SHP77 (cell line): ENCODE measurements at places on chromosomes 6 and 20.
A peak's percentile ranks its signal among the peaks of the same experiment; 100 is the strongest.

DNA sequence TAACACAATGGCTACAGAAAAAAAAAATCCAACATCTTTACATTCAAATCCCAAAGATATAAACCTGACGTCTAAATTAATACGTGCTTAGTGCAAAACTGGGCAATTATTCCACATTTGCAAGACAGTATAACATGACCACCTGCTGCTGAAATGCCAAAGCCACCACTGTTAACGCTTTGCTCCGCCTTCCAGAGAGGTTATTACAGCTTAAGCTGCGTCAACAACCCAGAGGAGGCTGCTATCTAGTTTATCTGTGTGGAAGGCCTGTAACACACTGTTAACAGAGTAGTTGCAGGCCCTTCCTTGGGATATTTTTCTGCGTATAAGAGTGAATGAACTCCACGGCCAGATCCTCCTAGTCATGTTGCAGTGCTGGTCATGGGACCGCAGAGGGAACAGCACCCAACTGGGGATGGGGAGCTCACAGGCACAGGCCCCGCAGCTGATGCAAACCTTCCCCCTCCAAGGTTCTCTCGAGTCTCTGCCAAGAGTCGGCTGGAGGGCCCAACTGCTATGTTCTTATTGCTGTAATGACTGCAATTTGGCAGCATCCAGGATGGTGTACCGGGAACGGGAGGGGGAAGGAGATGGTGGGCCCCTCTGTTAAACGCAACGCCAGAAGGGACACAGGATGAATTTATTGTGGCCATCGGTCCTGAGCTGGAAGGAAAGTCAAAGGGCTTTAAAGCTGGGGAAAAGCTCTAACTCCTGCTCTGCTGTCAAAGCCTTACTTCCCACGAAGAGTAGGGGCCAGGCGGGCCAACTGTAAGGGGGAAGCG is 993 bp upstream of the NCOA7 start:
- peak; percentile 59 for DNase-seq

DNA sequence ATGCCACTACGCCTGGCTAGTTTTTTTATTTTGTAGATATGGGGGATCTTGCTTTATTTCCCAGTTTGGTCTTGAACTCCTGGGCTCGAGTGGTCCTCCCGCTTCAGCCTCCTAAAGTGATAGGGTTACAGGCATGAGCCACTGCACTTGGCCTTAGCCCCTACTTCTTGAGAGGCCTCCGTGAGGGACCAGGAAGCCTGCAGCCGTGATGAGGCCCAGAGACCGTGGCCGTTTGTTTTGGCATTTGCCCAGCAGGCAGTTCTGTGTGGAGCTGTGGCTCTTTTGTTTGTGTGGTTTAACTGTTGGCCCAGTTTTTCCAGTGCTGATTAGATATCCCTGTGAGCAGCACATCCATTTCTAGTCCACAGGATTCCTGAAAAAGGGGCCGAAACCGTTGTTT is 39.8 kb downstream of the SRSF3 start:
- peak; percentile 34 for DNase-seq

GRCh38 chr6:170107606-170108222 is 183.2 kb downstream of the DLL1 start:
- no peak for DNase-seq

DNA sequence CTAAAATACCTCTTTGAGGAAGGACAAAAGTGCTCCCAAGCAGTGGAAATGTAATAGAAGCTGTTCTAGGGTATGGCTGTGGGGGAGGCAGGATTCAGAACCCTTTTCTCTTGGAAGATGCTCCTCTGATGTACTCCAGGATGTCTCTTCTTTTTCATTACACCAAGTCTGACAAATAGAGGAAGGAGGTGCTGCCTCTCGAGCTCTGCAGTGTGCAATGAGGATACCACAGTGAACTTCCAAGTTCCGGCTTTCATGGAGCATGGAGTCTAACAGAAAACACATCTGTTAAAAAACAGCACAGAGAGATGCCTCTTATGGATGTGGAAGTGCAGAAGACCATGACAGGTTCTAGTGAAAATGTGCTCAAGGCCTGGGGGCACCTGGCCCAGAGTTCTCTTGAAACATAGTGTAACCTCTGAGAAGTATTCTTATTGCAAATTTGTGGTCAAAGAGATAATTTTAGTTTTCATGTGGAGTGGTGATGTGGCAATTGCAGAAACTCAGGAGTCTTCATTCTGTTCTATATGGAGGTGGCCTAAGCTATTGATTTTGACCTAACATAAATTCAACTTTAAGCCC is 362.0 kb upstream of the CITED2 start:
- no peak for DNase-seq

DNA sequence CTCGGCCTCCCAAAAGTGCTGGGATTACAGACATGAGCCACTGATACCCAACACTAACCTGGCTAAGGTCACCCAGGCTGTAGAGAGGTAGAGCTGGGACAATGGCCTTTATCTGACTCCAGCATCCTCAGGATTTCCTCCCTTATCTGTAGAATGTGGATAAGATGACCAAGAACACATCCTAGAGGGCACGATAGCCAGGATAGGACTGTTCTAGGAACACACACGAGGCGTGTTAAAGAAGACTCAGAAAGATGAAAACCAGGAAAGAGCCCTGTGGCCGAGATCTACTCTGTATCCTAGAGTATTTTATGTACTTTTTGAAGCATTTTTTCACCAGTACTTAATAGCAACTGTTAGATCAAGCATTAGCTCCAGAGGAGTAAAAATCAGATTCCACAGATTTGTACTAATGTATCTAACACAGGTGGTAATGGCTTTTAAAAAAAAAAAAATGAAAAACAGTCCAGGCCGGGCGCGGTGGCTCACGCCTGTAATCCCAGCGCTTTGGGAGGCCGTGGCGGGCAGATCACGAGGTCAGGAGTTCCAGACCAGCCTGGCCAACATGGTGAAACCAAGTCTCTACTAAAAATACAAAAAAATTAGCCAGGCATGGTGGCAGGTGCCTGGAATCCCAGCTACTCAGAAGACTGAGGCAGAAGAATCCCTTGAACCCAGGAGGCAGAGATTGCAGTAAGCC is 17.3 kb downstream of the PPP1R10 start:
- DNase-seq = no peak

GRCh38 chr20:43695571-43695970 is 28.7 kb downstream of the MYBL2 start:
- no peak for DNase-seq

- no peak for DNase-seq
Observed at GRCh38 chr20:43985121-43985520, 70.5 kb downstream of the TOX2 start.

DNA sequence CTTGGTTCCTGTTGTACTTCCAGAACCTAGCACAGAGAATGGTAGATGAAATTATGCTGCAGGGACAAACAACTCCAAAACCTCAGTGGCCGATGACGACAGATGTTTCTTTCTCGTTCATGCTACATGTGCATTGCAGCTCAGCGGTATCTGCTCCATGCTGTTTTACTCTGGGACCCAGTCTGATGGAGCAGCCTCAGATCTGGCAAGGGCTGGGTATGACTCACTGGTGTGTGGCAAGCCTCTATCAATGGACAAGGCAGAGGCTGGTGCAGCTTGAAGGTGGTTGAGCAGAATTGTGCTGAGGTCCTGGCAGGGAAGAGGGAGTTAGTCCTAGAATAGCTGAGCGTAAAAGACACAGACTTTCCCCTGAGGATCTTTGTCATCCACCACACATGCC is 10.3 kb upstream of the BLCAP start:
- no peak for DNase-seq

- DNase-seq = peak; percentile 79
Observed at GRCh38 chr6:2209226-2209809, 36.1 kb downstream of the GMDS start.

GRCh38 chr6:154942770-154943169 is 52.3 kb upstream of the TIAM2 start:
- no peak for DNase-seq

DNA sequence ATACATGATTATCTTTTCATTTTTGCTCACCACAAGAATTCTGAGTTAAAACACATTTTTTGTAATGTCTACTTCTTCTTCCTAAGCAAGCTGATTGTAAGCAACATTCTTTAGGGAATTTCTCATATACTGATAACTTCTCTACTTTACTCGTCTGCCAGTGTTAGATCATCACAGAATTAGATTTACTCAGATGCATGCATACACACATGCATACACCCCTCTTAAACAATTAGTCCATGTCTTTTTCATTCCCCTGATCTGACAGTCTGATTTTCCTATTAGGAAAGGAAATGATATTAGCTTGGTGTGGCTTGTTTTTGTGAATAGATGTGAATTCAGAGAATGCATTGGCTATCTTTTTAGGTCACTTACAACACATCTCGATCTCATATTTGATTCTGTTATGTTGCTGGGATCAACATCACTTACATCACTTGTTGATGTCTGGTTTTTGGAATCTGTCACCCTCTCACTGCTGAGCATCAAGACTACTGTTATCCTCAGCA is 91.4 kb downstream of the FIG4 start:
- DNase-seq = no peak

GRCh38 chr20:60250251-60250650 is 292.0 kb downstream of the CDH26 start:
- no peak for DNase-seq

DNA sequence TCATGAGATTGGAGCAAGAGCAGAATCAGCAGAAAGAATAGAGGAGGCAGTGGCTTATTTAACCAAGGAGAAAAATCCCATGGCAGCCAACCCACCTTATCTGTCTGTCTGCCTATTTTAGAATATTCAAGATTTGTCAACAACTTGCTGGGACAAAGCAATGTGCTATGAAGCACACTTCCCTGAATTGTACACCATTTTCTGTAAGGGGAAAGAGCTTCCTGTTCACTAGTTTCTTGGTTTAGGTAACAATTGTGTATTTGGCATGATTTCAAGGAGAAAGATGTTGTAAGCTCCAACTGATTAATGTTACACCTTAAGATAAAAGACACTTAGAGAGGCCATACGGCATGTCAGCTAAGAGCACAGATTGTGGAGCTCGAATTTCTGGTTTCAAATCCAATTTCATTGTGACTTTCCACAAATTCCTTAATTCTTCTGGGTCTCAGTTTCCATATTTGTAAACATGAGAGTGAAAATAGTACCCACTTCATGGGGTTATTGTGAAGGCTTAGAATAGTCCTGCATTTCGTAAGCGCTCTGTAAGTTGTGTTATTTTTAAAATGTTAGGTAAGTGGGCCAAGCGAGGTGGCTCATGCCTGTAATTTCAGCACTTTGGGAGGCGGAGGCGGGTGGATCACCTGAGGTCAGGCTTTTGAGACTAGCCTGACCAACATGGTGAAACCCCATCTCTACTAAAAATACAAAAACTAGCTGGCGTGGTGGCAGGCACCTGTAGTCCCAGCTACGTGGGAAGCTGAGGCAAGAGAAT is 4.8 kb upstream of the MUC22 start:
- DNase-seq = no peak

DNA sequence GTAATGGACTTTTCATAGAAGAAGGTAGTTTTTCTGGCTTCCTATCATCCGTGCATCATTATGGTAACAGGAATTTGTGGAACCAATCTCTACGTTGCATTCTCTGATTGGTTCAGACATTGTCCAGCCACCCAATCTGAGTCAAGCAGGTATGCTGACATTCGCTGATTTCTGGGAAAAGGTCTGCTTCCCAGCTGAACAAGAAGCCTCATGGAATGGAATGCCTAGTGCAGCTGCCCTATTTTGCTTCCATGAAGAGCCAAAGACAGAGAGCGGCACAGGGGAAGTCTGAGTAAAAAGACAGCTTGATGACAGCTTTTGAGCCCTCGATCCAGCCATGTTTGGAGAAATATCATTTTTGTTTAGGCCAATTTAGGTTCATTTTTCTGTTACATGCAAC is 38.5 kb upstream of the TXLNB start:
- peak; percentile 19 for DNase-seq

GRCh38 chr20:63956664-63957003 is 418 bp upstream of the UCKL1 start:
- DNase-seq = no peak

GRCh38 chr6:44090465-44090864 is 36.8 kb downstream of the MRPL14 start:
- no peak for DNase-seq

GRCh38 chr20:46571418-46571817 is 21.0 kb upstream of the OCSTAMP start:
- no peak for DNase-seq

DNA sequence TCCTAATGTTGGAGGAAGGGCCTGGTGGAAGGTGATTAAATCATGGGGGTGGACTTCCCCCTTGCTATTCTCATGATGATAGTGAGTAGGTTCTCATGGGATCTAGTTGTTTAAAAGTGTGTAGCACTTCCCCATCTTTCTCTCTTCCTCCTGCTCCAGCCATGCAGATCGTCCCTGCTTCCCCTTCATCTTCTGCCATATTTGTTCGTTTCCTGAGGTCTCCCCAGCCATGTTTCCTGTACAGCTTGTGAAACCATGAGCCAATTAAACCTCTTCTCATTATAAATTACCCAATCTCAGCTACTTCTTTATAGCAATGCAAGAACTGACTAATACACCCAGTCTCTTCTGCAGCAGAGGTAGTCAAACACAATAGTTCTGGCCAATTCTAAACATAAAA is 5.4 kb downstream of the EPM2A start:
- DNase-seq = no peak

- DNase-seq = no peak
Observed at GRCh38 chr20:9705722-9706476, 133.0 kb downstream of the PAK5 start.

- DNase-seq = no peak
Observed at GRCh38 chr6:166402582-166403277, 20.0 kb upstream of the MPC1 start.

DNA sequence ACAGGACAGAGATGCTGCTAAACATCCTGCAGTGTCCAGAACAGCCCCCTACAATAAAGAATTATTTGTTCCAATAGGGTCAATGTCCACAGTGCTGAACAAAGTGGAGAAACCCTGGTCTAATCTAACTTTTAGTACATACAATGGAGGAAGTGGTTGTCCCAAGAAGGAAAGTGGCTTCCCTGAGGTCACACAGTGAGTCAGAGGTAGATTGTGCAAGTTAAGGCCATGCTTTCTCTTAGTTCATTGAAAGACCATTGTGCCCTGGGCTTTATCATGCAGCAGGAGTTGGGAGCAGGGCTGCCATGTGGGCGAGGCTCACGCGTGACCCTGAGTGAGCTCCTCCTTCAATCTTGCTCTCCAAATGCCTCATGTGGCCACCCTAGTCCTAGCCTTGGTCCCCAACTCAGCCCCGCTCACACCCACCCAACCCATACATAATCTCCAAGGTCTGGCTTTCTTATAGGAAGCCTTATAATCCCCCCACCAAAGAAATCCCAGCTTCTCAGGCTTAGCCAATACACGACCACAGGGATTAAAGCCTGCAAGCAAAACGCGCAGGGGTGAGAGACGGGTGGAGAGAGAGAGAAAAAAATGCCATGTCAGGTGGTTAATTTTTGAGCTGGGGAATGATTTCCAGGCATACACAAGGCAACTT is 19.9 kb downstream of the SLC13A3 start:
- DNase-seq = no peak

- DNase-seq = no peak
Observed at GRCh38 chr20:9660236-9660868, 146.0 kb downstream of the LAMP5 start.

GRCh38 chr20:33784225-33784624 is 26.9 kb upstream of the CHMP4B start:
- no peak for DNase-seq

GRCh38 chr6:10414756-10415616 is at the start of gene TFAP2A:
Gene TFAP2A, minus strand, starts transcription at chr6:10415074. Its CDS starts 83 bp downstream, at chr6:10414991.
- DNase-seq = no peak

- DNase-seq = no peak
Observed at GRCh38 chr6:130494729-130495128, 128.9 kb downstream of the TMEM200A start.

- DNase-seq = no peak
Observed at GRCh38 chr20:2858591-2858990, 14.7 kb upstream of the PTPRA start.

- no peak for DNase-seq
Observed at GRCh38 chr6:36109092-36109491, 21.2 kb upstream of the MAPK13 start.

GRCh38 chr6:164379795-164380194 is 929.6 kb downstream of the C6orf118 start:
- DNase-seq = no peak
